ENCODE measurements at places on chromosomes 7 and 10. TPM values are rescaled to one million over a fixed set of nuclear protein-coding genes. Genes with fewer than 3 reads are reported as not detected.

GRCh38 chr7:46811529-46811928 is 770.4 kb downstream of the TNS3 start:
- DNase-seq, result no peak

The FAM25G gene
- not detected for total RNA-seq

GRCh38 chr7:151137791-151138152 is 29.7 kb downstream of the GBX1 start:
- no peak for DNase-seq

- DNase-seq, result no peak
Measured at GRCh38 chr10:94172332-94172731, 178.6 kb downstream of the PLCE1 start.

The WDFY4 gene
- total RNA-seq, result not detected

DNA sequence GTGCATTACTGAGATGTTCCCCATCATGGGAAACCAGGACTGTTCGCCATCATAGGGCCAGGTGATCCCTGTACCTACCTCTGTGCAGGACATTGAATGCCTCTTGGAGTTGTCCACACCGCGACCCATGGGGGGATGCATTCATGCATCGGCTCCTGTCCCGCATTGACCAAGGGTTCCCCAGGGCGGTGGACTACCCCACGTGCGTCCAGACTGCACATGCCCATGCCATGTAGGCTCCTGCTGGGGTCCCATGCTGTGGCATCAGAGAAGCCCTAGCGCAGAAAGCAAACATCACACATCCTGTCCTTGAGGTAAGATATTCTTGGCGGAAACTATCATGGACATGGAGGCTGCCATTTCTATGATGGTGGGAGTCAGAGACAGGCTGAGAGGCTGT is 121.6 kb upstream of the UNC5B start:
- DNase-seq, result peak; percentile 6

The ATRNL1 gene
- 0.55 TPM for total RNA-seq

Measured in activated CD4-positive, alpha-beta memory T cell treated with anti-CD3 and anti-CD28 coated beads, Interleukin-2, amount 10 ng/mL, durations not matched to agents 7 days and 5 days (primary cell).